Gastrocnemius medialis (tissue), 4 donors: ENCODE measurements at places on chromosomes 1 and 21. TPM values are rescaled to one million over a fixed set of nuclear protein-coding genes. Genes with fewer than 3 reads are reported as not detected.
A peak's percentile ranks its signal among the peaks of the same experiment; 100 is the strongest.

Gene KCNA2
- total RNA-seq = 0.31 TPM

- H3K36me3 ChIP-seq = no peaks in the 10 kb centered on the region
- no peaks in the 10 kb centered on the region for H3K27me3 ChIP-seq
- no peak for DNase-seq
Observed at GRCh38 chr1:179190861-179191260, 38.6 kb downstream of the ABL2 start.

Gene CELA3B
- total RNA-seq = not detected

- peaks cover 3% of the 10 kb centered on the region for H3K4me1 ChIP-seq
- peak within 1 kb of the TSS; percentile 95 for H3K27ac ChIP-seq
- no peaks in the 10 kb centered on the region for H3K36me3 ChIP-seq
- no peaks in the 10 kb centered on the region for H3K27me3 ChIP-seq
- H3K4me3 ChIP-seq = peak within 1 kb of the TSS; percentile 90
- DNase-seq = peak; percentile 90
Observed at GRCh38 chr1:174159252-174160108, at the start of gene RABGAP1L. Gene RABGAP1L (plus strand): TSS chr1:174159520.

- no peaks in the 10 kb centered on the region for H3K27me3 ChIP-seq
- no peaks in the 10 kb centered on the region for H3K36me3 ChIP-seq
- peak overlapping the region; percentile 73 for H3K4me3 ChIP-seq
- no peak for DNase-seq
Observed at GRCh38 chr1:11935057-11935412, 518 bp downstream of the PLOD1 start.

DNA sequence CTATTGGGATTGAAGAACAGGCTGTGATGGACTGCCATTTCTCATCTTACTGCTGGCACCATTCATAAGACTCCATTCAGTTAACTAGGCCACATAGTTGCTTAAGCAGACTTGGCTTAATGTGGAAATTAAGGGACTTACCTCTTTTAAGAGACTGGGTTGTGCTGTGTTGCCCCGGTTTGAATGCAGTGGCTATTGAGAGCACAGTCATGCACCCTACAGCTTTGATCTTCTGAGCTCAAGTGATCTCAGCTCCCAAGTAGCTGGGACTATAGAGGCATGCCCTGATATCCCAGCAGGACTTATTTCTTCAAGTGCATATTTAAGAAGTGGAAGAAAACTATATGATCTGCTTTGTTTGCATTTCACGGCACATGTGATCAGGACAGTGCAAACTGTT is 181.1 kb downstream of the RASAL2 start:
- no peak overlapping the region for H3K4me3 ChIP-seq
- no peaks in the 10 kb centered on the region for H3K27me3 ChIP-seq
- peaks cover 4% of the 10 kb centered on the region for H3K4me1 ChIP-seq
- no peaks in the 10 kb centered on the region for H3K36me3 ChIP-seq
- DNase-seq = no peak

DNA sequence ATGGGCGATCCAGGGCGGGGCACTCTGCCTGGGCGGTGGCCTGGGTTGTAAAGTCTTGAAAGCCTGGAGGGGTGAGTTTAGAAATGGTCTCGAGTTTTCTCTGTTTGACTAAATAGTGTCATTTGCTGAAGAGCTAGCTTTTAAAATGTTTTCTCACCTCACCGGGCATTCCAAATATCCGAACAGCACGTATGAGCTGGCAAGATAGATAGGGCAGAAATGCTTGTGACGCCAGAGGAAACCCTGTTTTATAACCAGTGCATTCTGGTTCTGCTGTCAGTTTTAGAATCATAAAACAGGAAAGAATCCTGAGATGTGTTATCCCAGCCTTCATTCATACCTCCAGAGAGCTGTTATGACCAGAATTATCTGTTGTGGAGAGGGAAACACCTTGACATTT is 725 bp downstream of the RTCA start:
- no peaks in the 10 kb centered on the region for H3K27me3 ChIP-seq
- H3K36me3 ChIP-seq = peaks cover 57% of the 10 kb centered on the region
- peak overlapping the region; percentile 90 for H3K27ac ChIP-seq
- no peak for DNase-seq

Gene TENT5C
- total RNA-seq = 2.3 TPM

GRCh38 chr1:5745800-5746610 is 246.2 kb downstream of the NPHP4 start:
- H3K27ac ChIP-seq = no peak overlapping the region
- H3K4me1 ChIP-seq = no peaks in the 10 kb centered on the region
- no peak overlapping the region for H3K4me3 ChIP-seq
- peak; percentile 17 for DNase-seq

DNA sequence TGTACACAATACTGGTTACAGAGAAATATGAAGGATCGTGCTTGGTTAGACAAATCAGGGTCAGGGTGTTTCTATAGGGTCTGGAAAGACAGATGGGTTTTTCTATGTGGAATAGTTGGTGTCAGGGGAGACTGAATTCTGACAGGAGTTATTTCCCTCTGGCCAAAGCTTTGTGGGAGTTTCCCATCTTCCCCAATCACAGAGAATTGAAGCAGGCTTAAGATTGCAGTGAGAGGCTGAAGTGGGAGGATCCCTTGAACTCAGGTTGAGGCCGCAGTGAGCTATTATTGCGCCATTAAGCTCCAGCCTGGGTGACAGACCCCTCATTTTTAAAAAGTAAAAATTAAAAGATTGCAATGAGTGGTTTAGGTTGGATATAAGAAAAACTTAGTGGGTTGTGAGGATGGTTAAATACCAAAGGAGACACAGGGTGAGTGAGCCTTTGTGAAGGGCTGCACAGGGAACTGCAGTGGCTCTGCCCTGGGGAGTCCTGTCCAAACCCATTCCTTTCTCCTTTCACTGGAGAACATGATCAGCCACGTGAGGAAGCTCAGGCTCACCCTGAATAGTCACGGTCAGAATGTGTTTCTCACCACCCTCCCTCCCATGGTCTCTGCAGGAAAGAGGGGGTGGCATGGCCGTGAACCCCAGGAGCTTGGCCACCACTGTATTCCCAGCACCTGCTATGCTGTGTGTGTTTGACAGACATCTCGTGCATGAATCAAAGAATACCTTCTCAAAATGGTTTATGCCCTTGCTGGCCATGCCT is 101.2 kb downstream of the INTS7 start:
- H3K27me3 ChIP-seq = no peaks in the 10 kb centered on the region

DNA sequence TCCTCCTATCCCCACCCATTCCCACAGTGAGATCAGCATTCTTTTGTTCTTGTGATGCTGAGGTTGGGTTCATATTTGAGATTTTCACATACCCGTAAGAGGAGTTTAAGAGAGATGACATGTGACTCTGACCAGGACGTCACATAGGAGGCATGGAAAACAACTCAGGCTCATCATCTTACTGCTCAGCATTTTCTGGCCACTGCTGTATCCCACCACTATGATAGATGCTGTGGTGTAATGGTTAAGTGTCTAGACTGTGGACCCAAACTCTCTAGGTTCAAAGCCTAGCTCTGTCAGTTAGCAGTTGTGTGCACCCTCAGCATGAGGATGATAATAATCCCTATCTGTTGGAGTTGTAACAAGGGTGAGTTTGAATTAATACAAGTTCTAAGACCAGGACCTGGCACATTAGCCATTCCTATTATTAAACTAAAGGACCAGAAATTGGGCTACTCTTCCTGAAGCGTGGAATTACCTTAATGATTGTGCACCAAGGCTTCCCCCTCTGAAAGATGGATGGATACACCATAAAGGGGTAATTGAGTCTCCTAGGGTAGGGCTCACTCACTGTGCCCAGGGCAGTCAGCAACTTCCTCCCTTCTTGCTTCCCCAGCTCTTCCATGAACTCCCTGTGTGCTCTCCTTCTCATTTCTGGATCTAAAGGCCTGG is 40.9 kb downstream of the LGR6 start:
- H3K27me3 ChIP-seq = no peaks in the 10 kb centered on the region
- no peak overlapping the region for H3K27ac ChIP-seq
- H3K4me1 ChIP-seq = no peaks in the 10 kb centered on the region
- DNase-seq = no peak
- H3K4me3 ChIP-seq = no peak overlapping the region

DNA sequence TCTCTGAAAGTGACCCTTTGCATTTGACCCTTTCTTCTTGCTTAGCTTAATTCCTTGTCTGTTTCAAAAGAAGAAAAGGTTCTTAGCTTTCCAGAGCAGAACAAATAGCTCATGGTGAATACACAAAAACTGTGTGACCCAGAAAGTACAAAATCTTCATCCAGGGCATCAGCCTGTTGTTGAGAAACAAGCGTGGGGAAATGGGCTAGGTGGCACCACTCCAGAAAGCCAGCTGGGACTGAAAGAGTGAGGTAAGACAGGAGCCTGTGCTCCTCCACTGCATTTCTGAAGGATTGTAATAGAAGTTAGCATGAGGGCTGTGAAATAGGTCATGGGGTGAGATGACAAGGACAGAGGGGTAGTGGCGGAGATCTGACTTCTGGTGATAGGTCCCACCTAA is 45.8 kb downstream of the CYP2J2 start:
- H3K4me1 ChIP-seq = peaks cover 4% of the 10 kb centered on the region
- peak; percentile 36 for DNase-seq
- H3K36me3 ChIP-seq = no peaks in the 10 kb centered on the region
- no peaks in the 10 kb centered on the region for H3K27me3 ChIP-seq

GRCh38 chr1:31615414-31615813 is 2.1 kb upstream of the HCRTR1 start:
- DNase-seq = no peak
- H3K27me3 ChIP-seq = peaks cover 20% of the 10 kb centered on the region
- peaks cover 4% of the 10 kb centered on the region for H3K4me1 ChIP-seq
- H3K4me3 ChIP-seq = no peak overlapping the region
- no peaks in the 10 kb centered on the region for H3K36me3 ChIP-seq

Gene WDR47
- 13.9 TPM for total RNA-seq

DNA sequence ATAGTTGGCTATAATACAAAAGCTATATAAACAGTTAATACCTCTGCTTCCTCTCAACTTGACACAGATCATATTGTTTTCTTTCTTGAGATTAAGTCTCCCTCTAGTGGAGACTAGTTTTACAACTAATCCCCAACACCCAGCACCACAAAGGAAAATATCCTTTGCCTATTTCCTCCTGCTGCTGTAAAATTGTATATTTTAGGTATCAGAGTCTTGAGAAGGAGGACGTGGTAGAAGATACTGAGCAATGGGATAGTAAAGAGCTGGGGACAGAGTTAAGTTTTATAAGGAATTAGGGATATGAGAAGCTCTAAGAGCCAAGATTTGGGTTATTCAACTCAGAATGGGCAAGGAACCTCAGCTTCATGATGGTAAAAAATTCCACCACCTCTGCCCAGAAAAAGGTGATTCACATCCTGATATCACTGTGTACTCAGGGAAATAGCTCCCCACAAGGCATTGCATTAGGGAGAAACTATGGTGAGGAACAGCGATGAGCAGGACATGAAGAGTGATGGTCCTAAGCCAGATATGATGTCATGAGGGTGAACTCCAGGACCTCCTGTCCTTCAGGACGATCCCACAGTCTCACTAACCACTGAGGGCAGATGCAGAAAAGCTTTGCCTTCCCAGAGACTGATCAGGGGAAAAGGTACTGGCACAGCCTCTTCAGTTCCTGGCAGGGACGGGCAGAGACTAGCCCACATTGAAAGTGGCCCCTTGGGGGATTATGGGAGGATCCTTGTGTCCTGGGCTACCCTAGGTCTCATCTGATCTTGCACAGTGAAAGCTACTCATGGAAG is 14.7 kb upstream of the CFAP126 start:
- H3K4me3 ChIP-seq = no peak overlapping the region
- peaks cover 3% of the 10 kb centered on the region for H3K4me1 ChIP-seq
- H3K27ac ChIP-seq = peak overlapping the region; percentile 49
- H3K36me3 ChIP-seq = no peaks in the 10 kb centered on the region
- H3K27me3 ChIP-seq = no peaks in the 10 kb centered on the region

Gene OR6N2
- total RNA-seq = not detected

DNA sequence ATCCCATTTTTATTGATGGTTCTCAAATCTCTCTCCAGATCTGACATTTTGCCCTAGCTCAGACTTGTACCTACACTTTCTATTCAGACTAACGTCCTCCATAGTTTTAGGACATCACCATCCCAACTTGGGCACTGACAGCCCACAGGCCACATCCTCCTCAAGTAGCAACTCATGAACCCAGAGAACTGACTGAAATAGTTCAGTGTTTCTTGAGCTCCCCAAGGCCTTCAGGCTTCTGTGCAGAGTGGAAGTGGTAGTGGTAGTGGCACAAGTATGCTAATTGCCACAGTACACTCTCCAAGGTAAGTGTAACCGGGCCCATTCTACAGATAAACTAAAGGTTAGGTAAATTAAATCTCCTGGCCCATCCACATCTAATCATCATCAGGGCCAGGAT is 112.6 kb downstream of the SLC45A1 start:
- H3K4me1 ChIP-seq = peaks cover 64% of the 10 kb centered on the region
- no peaks in the 10 kb centered on the region for H3K27me3 ChIP-seq
- no peaks in the 10 kb centered on the region for H3K36me3 ChIP-seq
- H3K4me3 ChIP-seq = no peak overlapping the region
- H3K27ac ChIP-seq = no peak overlapping the region

- no peak for DNase-seq
- peaks cover 7% of the 10 kb centered on the region for H3K4me1 ChIP-seq
- no peak overlapping the region for H3K4me3 ChIP-seq
- H3K27ac ChIP-seq = no peak overlapping the region
- no peaks in the 10 kb centered on the region for H3K36me3 ChIP-seq
- H3K27me3 ChIP-seq = no peaks in the 10 kb centered on the region
Observed at GRCh38 chr1:228994676-228995594, 259.7 kb downstream of the RHOU start.

DNA sequence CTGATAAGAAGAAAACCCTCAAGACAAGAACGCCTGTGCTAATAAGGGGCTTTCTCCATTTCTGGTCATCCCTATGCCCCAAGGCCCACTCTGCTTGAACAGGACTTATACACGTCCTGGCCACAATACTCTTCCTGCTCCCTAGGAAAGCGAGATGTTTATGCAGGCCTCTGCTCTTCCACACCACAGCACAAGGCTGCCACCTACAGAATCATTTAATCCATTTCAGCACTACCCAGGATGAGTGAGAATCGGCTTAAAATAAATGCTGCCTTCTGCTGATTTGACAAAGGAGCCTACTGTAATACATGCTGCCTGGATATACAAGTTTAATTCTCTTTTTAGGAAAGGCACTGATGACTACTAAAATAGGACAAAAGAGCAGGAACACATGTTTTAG is 29.4 kb downstream of the FRRS1 start:
- DNase-seq = no peak
- peaks cover 5% of the 10 kb centered on the region for H3K36me3 ChIP-seq
- no peak overlapping the region for H3K27ac ChIP-seq
- H3K27me3 ChIP-seq = no peaks in the 10 kb centered on the region
- H3K4me3 ChIP-seq = no peak overlapping the region

DNA sequence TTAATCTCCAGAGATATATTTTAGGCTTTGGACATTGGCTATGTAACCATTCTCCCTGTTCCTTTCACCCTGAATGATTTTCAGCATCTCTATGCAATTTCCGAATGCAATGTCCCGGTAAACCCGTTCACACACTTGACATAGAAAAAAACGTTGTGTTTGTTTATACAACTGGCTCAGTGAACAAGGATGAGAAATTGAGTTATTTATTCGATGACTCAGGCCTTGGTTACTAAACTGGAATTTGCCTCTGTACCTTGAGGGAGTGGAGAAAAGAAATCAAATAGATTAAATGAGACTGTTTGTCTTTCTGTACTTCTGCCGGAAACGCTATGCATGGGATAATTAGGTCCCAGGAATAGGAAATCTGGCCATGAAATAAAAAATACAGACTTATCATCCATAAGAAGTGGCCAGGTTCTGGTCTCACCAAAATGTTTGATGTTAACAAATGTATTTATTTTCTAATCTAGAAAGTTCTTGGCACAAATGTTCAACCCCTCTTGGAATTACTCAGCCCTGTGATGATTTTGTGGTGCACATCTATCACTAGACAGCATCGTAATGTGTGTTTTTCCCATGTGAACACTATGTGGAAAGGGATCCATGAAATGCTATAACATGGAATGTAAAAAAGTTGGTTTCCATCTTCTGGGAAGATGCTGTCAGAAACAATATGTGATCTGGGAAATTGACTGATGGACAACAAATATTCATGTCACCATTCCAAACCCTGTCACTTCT is 253.9 kb downstream of the DUSP10 start:
- no peak overlapping the region for H3K27ac ChIP-seq
- H3K4me1 ChIP-seq = no peaks in the 10 kb centered on the region
- no peaks in the 10 kb centered on the region for H3K27me3 ChIP-seq
- H3K4me3 ChIP-seq = no peak overlapping the region
